ENCODE measurements at places on chromosomes 3 and 15.

DNA sequence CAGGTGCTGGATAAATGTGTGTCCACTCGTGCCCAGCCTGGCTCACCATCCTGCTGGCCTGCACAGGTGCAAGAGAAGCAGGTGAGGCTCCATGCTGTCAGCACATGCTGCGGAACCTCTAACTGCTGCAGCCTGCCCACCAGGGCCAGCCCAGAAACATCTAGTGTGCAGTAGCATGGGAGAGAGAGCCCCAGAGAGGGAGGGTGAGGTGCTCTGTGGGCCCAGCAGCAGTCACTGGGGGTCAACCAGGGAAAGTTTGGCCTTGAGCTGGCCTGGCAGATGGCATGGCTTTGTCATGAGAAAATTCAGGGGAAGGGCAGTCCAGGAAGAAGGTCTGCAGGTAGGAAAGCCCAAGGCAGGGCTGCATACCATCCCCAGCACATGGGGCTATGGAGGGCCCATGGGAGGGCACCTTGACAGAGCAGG, 18.2 kb upstream of the PRR23E start:
- DNase-seq: no peak

DNA sequence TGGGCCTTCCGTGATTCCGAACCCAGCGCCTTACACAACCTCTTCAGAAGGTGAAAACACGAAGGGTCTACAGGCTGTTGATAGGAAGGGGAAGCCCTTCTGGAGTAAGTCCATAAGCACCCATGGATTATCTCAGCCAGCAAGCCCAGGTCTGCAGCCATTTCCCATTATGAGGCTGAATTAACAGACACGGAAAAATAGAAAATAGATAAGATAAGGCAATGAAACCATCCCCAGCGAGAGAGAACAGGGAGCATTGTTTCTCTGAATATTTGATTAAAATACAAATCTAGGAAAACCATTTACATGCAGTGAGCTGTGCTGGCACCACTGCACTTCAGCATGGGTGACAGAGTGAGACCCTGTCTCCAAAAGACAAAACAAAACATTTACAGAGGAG, 16.2 kb upstream of the CERS3 start:
- no peak for DNase-seq

- DNase-seq: no peak
Measured at GRCh38 chr3:100465892-100466777, 26.3 kb upstream of the TMEM45A start.

DNA sequence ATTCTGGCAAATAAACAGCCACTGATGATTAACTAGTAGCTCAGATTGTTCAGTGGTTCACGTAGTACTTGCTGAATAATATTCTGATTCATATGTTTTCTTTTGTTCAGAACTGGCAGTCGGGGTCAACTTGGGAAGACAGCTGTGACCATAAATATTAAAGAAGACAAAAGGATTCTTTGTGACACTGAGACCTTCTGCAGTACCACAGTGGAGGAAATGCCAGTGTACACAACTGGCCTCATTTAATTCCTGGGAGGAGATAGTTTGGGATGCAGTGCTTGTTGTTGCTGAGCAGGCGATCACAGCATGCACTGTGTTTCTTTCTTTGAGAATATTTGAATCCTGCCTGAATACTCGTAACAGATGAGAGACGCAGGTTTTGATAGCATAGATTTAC, 26.7 kb upstream of the MCF2L2 start:
- DNase-seq: no peak

DNA sequence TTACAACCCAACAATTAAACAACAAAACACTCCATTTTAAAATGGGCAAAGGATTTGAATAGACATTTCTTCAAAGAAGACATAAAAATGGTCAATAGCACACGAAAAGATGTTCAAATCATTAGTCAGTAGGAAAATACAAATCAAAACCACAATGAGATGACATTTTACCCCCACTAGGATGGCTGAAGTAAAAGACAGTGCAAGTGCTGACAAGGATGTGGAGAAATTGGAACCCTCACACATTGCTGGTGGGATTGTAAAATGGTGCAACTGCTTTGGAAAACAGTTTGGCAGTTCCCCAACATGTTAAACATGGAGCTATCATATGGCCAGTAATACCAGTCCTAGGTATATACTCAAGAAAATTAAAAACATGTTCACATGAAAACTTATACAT, 11.6 kb downstream of the GALNT15 start:
- no peak for DNase-seq

DNA sequence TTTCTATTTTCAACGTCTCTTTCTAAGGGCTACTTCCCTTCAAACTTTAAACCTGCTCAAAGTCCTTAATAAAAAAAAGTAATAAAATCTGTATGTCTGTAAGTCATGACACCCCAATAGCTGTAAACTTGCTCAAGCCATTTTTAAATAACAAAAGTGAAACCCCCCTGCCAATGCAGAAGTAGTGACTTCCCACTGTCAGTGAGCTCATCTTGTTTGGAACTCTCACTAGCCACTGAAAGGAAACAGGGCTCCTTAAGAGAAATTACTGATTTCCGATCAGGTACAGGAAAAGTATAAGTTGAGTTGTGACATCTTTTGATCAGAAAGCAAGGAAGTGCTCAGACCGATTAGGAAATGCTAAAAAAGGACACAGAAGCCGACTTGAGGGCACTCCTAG, 27.6 kb upstream of the GPR171 start:
- no peak for DNase-seq

- DNase-seq: no peak
Measured at GRCh38 chr3:64278625-64279024, 53.4 kb upstream of the PRICKLE2 start.

GRCh38 chr3:127049393-127049792, 66.5 kb downstream of the PLXNA1 start:
- DNase-seq: no peak

DNA sequence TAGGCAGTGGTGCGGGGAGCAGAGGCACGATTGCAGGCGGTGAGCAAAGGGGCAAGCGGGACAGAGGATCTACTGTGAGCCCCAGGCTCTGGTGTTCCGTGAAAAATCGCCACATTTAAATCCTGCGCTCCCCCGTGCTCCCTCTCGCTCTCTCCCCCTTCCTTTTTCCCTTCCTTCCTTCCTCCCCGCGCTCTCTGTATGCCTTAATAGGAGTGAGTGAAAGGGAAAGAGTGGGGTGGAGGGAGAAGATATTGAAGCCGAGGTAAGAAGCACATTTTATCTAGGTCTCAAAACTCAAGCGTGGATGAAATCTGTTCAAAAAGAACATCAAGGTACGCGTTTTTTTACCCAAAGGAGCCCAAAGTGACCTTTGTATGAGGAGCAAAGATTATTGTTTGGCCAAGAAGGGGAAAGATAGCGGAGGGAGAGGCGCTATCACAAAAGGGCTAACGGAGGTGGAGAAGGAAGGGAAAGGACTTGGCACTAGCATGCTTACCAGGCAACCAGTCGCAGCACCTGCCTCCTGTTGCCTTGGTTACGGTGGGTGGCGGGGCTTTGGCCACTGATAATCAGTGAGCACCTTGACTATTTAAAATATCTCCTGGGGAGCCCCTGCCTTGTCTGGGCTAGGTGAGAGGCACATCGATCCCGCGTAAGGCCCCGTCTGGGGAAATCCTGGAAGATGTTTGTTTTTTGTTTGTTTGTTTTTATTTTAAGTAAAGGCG, 14.9 kb upstream of the AEN start:
- DNase-seq: no peak

Measured in RPMI8226 (cell line).